ENCODE measurements at places on chromosomes 5 and 9.
A peak's percentile ranks its signal among the peaks of the same experiment; 100 is the strongest.

DNA sequence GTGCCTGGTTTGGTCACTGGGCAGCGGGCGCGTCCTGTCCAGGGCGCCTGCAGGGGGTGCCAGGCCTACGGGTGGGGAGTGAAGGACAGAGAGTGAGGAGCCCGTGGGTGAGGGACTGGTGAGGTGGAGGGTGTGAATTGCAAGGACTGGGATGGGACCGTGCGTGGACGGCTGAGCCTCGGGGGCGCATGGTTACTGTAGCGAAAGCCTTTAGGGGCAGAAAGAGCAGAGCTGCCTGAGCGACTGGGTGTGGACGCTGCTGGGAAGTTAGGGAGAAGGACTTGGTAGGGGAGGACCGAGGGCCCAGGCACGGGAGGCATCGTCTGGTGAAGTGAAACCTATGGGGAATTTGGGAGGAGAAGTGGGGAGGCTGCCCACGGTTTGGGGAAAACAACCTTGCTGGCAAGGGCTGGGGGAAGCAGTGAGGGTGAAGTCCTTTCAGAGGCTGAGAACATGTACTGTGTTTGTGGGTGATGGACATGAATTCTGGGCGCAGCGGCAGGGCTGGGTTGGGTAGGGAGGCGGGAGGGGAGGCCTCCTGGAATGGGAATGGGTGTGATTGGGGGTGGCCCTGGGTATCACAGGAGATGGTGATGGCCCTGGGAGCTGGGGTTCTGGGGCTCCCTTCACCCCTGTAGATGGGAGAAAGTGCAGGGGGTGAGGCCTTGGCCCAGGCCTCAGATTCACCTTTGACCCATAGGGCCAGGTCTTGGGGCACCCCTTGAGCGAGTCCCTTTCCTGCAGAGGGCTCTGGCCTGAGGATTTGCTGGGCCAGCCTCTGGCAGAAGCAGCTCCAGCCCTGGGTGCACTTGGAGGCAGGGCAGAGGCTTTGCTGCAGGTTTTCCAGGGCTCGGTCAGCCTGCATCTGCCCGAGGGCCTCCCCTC lies 1.7 kb upstream of the TOR4A start:
- DNase-seq = no peak

- peak; percentile 38 for DNase-seq
Observed at GRCh38 chr5:160287378-160288051, 24.8 kb downstream of the CCNJL start.

DNA sequence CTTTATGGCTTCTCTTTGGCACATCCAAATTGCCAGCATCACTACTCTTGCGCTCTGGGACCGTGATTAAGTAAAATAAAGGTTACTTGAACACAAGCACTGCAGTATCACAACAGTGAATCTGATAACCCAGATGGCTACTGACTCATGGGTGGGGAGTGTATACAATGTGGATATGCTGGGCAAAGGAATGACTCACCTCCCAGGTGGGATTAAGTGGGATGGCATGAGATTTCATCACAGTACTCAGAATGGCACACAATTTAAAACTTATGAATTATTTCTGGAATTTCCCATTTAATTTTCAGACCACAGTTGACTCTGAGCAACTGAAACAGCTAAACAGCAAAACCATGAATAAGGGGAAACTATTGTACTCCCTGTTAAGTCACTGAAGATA lies 4.3 kb downstream of the GFM2 start:
- peak; percentile 88 for DNase-seq

DNA sequence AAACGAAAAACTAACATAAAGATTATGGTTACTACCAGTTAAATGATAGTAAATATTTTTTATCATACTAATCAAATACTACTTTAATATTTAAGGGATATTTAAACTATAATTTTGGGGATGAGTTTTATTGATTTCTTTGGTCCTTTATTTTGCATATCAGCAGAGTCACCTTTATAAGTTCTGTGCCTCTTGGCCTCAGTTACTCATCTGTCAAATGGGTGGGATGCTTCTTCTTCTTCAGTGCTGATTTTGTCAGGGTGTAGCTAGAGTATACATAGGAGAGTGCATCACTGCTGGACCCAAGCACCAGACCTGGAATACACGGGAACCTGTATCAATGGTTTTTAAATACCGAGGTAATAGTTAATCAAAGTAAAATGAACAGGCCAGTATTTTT lies 5.6 kb downstream of the ENTREP1 start:
- no peak for DNase-seq
